ENCODE measurements at places on chromosomes 4 and X.

- DNase-seq: no peak
Observed at GRCh38 chr4:48844843-48845242, 14.0 kb downstream of the OCIAD1 start.

DNA sequence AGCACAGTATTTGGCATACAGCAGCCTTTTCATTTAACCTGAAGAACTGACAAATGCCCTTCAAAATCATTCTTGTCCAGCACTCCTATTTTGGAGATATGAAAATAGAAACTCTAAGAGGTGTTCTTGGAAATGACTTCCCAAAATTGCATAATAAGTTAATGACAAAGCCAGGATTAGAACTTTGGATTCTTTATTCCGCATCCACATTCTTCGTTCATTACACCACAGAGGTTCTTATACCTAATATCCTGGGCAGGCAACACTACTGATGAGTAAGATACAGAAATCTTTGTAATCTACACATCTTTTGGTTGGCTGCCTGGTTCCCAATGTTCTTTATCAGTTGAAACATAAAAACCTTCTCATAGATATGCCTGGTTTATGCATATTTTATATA, 5.9 kb downstream of the COL25A1 start:
- DNase-seq: no peak

DNA sequence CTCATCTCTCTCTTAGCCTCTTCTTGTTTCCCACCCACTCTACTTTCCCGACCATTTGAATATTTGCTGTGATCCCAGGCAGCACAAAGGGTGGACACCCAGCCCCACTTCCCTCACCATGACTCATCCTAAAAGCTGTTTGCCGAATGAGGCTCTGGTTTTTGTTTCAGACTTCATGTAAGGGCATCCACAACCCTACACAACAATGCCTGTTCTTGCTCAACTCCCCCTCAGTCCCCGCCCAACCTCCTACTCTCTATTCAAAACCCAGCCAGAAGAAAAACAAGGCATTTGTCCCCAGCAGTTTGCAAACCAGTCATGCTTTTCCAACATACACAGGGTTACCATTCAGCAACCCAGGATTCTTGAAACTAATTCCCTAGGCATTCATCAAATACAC, 516.5 kb upstream of the CNKSR2 start:
- DNase-seq: no peak

DNA sequence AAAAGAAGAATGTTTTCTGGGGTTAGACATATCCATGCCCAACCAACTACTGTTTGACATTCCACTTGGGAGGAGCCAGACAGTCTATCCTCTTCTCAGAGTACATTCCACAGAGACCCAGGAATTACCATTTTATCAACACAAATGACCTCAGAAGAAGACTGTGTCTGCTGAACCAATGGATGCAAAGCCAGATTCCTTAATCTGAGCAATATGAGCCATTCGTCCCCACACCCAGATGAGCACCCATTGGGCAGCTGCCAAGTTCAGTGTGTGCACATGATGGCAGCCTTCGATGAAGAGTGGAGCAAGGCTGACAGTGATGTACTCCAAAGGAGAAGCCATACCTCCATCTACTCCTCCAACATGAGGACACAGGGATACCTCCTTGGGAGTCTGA, 111.3 kb downstream of the ZNF674 start:
- no peak for DNase-seq

GRCh38 chrX:37405956-37406355, 56.8 kb downstream of the PRRG1 start:
- no peak for DNase-seq

DNA sequence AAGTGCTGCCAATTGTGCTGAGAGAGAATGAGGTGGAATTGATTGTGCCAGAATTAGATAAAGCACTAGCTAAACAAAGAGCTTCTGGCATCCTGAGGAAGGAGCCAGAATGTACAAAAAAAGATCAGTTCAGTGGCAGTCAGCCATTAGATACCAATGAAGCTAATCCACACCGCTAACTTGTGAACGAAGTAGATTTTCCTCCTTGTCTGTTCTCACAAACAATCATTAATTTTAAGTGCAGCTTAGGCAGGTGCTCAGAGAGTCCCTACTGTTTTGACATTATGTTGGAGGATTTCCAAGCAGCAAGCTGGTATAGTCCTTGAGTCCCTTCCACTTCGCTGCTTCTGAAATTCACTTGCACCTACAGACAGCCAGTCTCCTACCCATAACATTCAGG, 617.4 kb downstream of the CENPC start:
- DNase-seq: no peak
